Activated CD4-positive, CD25-positive, alpha-beta regulatory T cell treated with anti-CD3 and anti-CD28 coated beads, Interleukin-2, amount 50 U/mL, for 72 hours (primary cell): ENCODE measurements at places on chromosomes 5 and 9.

- no peak for DNase-seq
These were observed 109.2 kb downstream of the ARHGEF28 start for GRCh38 chr5:73735032-73735734.

DNA sequence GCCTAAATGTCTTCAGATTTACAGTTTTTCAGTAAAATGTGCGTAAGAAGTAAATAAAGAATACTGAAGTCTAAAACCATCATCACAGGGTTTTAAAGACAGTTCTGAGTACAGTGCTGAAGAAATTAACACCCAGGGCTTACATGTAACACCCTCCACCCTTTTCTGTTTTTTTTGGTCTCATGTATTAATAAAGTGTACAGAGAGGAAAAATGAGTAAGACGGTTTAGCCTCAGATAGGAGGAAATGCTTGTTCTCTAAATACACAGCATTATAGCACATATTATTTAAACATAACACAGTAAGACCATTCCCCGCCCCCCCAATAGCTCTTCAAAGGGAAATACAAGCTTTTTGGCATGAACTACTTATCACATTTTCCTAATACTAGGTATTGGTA lies 119.3 kb downstream of the CHSY3 start:
- DNase-seq: no peak

DNA sequence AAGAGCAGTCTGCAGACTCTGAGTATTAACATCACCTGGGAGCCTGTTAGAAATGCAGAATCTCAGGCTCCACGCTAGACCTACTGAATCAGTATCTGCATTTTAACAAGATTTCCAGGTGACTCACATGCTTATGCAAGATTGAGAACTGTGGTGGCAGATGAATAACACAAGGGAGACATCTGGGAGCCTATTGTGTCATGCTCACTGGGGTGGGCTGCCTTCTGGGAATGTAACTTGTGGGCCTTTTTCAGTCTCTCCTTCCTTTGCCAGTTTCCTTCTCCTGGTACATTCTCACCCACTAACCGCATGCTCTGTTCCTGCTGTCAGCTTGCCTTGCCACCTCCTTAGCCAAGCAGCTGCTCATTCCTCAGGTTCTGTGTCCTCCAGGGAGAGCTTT lies 176.6 kb upstream of the C9orf72 start:
- no peak for DNase-seq

DNA sequence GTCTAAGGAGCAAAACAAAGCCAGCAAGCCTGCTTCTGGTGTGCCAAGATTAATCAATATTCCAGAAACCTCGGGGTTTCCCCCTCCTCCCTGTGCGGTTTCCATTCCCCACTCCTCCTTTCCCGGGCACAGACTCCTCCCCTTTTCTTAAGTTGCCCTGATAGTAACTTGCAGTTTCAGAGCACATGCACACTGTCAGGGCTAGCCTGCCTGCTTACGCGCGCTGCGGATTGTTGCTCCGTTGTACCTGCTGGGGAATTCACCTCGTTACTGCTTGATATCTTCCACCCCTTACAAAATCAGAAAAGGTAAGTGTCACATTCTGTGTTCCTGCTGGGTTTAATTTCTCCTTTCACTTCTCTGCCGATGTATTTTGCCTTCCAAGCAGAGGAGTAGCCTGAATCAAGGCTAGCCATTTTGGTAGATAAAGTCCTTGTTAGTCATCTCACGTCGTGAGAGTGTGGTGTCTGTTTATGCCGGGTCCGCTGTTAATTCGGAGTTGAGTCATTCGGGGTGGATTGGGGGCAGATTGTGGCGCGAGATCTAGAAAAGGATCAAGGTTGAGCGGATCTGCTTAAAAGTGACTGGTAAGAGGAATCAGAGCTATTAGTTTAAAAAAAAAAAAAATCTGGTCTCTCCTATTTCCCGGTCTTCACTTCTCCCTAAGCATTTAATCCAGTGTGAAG lies at the start of gene SLC1A3:
TSS of gene SLC1A3 (plus strand) at position 179 of the 686 bp plus-strand sequence. CDS start 1,818 bp downstream, outside the sequence.
- peak; percentile 31 for DNase-seq

DNA sequence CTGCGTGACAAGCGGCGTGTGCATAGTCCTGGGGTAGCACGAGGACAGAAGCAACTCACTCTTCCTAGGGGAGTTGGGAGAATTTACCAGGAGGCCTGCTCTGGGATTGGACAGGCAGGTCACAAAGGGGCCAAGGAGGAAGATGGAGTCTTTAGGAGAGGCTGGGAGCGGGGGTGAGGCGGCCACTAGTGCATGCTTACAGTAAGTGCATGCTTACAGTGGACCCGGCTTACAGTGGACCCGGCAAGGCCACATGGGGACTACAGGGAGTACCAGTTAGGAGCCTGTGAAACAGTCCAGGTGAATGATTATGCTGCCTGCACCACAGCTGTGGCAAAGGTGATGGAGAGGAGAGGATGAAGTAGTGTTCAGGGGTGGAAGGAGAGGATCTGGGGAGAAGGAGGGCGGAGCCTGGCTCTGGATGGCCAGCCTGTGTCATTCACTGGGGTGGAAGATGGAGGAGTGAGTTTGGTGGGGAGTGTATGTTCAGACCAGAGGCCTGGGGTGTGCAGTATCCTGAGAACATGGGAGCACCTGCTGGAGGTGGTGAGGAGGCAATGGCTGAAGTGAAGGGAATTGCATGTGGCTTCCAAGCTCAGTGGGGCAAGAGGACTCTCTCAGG lies 78.7 kb downstream of the CRB2 start:
- no peak for DNase-seq

DNA sequence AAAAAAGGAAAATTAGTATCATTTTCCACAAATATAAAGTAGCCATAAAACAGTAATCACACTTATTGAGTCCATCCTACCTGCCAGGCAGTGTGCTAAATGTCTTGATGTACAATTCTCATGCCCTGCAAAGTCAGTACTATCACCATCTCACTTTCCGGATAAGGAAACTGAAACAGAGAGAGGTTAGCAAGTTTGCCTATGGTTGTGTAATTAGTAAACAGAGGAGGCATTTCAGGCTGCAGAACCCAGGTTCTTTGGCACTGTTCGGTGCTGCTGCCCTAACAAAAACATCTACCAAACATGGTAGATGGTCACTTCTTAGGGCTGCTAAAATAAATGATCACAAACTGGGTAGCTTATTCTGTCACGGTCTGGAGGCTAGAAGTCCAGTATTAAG lies 22.6 kb downstream of the PLAC8L1 start:
- DNase-seq: no peak

- no peak for DNase-seq
These were observed 197.5 kb downstream of the PALM2AKAP2 start for GRCh38 chr9:109977521-109977920.

DNA sequence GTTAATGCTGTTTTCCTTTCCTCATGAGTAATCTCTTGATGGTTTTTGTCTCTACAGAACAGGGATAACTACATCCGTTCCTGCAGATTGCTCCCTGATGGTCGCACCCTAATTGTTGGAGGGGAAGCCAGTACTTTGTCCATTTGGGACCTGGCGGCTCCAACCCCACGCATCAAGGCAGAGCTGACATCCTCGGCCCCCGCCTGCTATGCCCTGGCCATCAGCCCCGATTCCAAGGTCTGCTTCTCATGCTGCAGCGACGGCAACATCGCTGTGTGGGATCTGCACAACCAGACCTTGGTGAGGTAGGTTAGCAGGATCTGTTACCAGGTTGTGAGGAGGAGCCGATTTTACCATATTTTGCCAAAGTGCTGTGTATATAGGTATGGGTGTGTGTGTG lies 148.2 kb downstream of the TLE4 start:
- no peak for DNase-seq

DNA sequence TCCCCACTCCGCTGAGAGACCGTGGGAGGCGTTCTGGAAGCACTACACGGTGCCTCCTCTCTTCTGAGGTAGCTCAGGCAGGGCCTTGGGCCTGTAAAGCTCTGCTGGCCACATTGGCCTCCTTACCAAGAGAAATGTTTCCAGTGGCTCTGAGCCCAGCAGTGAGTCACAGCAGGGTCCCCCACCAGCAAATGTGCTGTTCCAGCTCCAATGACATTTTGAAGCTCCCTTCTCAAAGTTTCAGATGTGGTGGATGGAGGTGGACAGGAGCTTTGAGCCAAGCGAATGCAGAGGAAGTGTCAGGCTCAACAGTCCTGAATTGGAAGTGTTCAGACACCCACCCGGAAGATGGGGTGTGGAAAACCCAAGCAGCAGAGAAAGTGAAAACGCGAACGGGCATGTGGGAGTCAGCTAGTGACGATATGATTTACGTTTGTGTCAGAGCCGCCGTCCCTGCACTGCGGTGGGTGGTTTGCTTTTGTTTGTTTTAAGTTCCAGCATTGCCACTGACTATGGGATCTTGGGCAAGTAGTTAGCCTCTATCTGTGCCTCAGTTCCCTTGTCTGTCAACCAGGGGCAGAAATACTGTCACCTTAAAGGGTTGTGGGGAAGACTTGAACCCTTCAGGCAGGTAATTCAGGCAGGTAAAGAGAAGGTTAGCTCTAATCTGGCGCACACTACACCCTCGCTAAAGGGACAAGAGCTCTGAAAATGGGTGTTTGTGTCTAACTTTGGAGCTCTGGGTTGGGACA lies 38.2 kb downstream of the C5orf15 start:
- DNase-seq: peak; percentile 45

GRCh38 chr5:173490681-173491080 lies 125.8 kb downstream of the BOD1 start:
- DNase-seq: no peak

GRCh38 chr9:107460153-107461023 lies 29.2 kb downstream of the KLF4 start:
- no peak for DNase-seq

GRCh38 chr9:103881419-103881818 lies 212.7 kb upstream of the SMC2 start:
- DNase-seq: no peak

GRCh38 chr5:1495525-1495897 lies 28.2 kb downstream of the LPCAT1 start:
- no peak for DNase-seq

- DNase-seq: no peak
These were observed 26.4 kb downstream of the ZFAND5 start for GRCh38 chr9:72338631-72339030.

- no peak for DNase-seq
These were observed 30.8 kb upstream of the CNOT6 start for GRCh38 chr5:180463216-180463900.

DNA sequence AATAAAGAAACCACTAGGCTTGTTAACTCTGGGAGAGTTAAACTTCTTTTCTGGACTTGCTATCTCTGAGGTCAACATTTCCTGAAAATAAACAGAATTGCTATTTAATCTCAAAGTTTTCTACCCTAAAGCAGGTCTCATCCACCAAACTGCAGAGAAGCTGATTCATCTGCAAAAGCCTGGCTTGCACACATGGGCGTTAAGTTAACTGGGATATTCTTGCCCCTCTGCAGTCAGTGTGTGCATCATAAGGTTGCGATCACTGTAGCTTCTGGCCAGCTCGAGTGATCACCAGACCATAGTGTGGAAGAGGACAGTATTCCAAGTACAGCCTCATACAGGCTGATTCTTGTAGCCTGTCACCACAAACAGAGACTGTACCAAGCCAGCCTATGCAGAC lies 99.2 kb downstream of the SPOCK1 start:
- DNase-seq: no peak

- no peak for DNase-seq
These were observed 4.0 kb upstream of the EXOSC2 start for GRCh38 chr9:130689572-130689936.

GRCh38 chr5:113255579-113256386 lies 179.0 kb downstream of the TSSK1B start:
- DNase-seq: no peak

DNA sequence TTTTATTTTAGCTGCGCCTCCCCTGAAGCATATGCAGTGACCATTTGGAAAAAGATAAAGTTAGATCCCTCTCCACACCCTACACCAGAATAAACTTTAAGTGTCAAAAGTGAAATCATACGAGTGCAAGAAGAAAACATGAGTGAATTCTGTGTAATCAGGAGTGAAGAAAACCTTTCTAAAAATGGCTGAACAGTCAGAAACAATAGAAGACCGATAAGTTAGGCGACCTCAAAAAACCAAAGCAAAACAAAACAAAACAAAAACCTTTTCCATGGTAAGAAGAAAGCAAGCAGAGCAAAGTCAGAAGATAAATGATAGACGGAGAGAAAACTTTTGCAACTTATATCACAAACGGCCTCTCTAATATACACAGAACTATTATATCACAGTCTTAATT lies 16.6 kb upstream of the TSC1 start:
- DNase-seq: no peak

GRCh38 chr5:170332058-170332457 lies 34.5 kb upstream of the LCP2 start:
- no peak for DNase-seq

DNA sequence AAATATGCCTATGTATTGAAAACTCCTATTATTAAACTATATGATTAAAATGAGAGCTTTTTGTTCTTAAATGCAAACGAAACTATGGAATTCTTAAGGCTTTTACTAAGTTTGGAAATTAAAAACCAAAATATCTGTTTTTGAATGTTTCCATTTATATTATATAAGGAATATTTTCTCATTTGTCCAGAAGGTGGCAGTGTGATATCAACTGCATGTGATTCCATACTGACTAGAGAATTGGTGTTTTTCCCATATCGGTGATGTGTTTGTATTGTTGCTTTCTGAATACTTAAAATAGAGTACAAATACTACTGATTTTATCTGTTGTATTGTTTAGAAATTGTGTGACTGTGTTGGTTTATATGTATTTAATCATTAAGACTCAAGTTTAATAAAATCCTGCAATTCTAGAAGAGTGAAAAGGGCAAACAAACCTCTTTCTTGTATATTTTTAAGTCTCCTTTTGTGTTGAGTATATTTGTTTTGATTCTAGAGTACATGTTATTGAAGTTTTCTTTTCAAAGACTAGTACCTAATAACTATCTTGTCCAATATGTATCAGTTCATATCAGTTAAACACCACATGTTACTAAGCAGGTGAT lies 320.8 kb downstream of the CCDC171 start:
- DNase-seq: no peak

GRCh38 chr5:9466697-9467096 lies 79.2 kb downstream of the SEMA5A start:
- DNase-seq: no peak

DNA sequence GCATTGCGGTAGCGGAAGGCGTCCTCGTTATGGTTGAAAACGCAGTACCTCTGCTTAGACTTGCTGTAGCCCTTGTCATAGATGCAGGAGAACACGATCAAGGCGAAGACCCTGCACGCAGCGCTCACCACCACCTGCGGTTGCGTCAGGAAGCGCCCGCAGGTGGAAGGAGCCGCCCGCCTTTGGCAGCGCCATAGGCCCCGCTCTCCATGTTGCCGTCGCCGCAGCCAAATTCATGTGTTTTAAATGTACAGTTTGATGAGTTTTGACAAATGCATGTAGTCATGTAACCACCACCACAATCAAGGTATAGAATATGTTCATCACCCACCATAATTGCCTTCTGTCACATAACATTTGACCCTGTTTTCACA lies 84.9 kb upstream of the CEP78 start:
- DNase-seq: no peak
